Fibroblast of upper back skin (primary cell): ENCODE measurements at places on chromosomes 13 and 19.

DNA sequence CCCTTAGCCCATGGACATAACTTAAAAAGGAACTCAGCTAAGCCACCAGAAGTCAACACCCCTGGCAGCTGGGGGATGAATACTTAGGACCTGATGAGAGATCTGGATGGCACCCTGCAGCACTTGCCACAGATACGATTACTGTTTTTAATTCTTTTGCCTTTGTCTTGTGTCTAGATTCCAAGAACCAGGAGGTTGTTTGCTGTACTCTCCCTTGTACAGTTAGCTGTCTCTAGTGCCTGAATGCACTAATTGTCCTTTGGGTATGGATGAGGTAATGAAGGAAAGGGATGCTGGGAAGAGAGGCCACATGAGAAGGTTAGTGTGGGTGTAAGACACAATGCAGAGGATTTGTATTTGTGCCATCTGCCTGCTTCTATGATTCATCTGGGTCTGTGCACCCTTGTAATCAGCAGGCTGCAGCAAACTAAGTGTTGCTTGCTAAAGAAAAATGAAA is 385.8 kb downstream of the KCNRG start:
- DNase-seq, result peak; percentile 76

- DNase-seq, result no peak
Measured at GRCh38 chr19:17601683-17602082, 46.2 kb downstream of the COLGALT1 start.

DNA sequence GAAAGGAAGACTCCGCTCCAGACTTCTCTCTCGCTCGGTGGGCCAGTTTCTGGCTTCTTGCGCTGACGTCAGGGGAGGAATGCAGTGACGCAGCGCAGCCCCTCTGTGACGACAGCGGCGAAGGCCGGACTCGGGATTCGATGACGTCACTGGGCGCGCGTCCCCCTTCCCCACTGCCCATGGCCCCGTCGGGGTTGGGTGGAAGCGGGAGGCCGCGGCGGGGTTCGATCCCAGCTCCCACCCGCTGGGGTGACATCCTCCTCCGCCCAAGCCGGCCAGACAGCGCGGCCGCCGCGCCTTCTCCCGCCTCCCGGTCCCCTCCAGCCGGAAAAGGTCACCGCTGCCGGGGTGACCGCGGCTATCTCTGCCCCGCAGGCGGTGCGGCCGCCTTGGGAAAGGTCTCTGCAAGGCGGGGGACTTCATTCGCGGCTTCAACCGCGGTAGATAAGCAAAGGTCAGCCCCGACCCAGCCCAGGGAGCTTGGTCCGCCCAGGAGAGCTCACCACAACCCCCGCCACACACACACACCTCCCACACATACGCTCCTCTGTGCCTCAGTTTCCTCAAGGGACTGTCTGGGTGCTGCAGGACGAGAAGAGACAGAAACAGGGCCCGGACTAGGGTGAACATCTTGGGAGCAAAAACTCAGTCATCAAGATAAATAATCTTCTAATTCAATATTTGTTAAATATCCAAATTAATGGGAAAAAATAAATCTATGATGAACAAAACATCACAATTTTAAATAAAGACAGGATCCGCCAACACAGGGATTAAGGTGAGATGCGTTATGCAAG is 844 bp upstream of the RFX1 start:
- no peak for DNase-seq

- peak; percentile 58 for DNase-seq
Measured at GRCh38 chr13:99796175-99796819, 175.3 kb downstream of the ZIC5 start.

DNA sequence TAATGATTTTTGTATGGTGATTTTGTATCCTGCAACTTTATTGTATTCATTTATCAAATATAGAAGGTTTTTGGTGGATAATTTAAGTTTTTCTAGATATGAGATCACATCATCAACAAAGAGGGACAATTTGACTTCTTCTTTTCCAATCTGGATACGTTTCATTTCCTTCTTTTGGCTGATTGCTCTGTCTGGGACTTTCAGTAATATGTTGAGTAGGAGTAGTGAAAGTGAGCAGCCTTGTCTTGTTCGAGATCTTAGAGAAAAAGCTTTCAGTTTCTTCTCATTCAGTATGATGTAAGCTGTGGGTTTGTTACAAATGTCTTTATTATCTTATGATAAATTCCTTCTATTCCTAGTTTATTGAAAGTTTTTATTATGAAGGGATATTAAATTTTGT is 352.0 kb upstream of the DACH1 start:
- DNase-seq, result no peak

DNA sequence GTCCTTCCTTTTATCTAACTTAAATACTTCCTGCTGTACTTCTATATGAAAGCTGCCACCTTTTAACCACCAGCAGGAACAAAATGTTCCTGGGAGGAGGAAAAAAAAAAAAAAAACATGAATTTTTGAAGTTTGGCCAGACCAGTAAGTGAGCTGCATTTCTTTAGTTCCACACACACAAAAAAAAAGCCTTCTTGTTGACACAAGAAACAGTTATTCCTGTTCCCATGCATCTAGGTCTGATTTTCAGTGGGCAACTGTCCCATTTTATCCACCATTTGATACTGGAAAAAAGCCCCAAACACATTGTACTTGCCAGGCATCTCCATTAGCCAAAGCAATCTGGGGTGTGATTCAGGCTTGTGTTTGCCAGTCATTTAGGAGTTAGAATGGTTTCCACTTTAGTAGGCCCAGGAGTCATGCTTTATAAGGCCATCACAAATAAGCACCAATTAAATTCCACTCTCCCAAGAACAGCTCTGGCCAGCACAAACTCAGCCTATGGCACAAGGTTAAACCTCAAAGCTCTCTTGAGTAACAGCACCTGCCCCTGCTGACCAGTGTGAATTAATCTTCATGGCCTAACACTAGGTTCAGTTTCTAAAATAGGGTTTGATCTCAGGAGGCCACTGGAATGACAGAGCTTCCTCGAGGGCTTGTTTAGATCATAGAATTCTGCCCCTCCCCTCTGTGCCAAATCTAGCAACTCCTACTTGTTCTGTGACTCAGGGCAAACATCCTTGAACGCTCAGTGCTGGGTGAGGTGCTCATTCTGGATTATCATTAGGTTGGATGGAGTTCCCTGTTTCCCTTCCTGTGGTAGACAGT is 67.1 kb downstream of the NUFIP1 start:
- peak; percentile 84 for DNase-seq
